ENCODE measurements at places on chromosomes 12 and 14. TPM values are rescaled to one million over a fixed set of nuclear protein-coding genes. Genes with fewer than 3 reads are reported as not detected.

Gene GALNT16
- total RNA-seq: 6.5 TPM

Gene MYL6
- 2,399 TPM for total RNA-seq

Gene MYBPC1
- not detected for total RNA-seq

Gene GPR132
- 9.0 TPM for total RNA-seq

Gene NID2
- total RNA-seq: 37.2 TPM

Gene DEPDC4
- not detected for total RNA-seq

Gene CLEC6A
- not detected for total RNA-seq

Gene A2M
- total RNA-seq: 420 TPM

Gene RAD51AP1
- total RNA-seq: 3.2 TPM

Gene KSR2
- total RNA-seq: not detected

Gene SPIC
- not detected for total RNA-seq

Gene TEDC1
- total RNA-seq: 2.8 TPM

Gene TGM1
- 2.0 TPM for total RNA-seq

Gene KCNC2
- not detected for total RNA-seq

Gene CLEC1B
- not detected for total RNA-seq

Gene ESRRB
- not detected for total RNA-seq

Gene CLEC2B
- 48.2 TPM for total RNA-seq

Gene SERPINA10
- total RNA-seq: not detected

Gene TAS2R46
- total RNA-seq: 2.9 TPM

Gene FZD10
- total RNA-seq: 1.1 TPM

Gene FLRT2
- 17.2 TPM for total RNA-seq

All from omental fat pad (tissue), 4 donors.